ENCODE measurements at places on chromosomes 12 and 14.
A peak's percentile ranks its signal among the peaks of the same experiment; 100 is the strongest.

GRCh38 chr12:125454786-125455480 lies 389.7 kb downstream of the AACS start:
- DNase-seq: no peak

DNA sequence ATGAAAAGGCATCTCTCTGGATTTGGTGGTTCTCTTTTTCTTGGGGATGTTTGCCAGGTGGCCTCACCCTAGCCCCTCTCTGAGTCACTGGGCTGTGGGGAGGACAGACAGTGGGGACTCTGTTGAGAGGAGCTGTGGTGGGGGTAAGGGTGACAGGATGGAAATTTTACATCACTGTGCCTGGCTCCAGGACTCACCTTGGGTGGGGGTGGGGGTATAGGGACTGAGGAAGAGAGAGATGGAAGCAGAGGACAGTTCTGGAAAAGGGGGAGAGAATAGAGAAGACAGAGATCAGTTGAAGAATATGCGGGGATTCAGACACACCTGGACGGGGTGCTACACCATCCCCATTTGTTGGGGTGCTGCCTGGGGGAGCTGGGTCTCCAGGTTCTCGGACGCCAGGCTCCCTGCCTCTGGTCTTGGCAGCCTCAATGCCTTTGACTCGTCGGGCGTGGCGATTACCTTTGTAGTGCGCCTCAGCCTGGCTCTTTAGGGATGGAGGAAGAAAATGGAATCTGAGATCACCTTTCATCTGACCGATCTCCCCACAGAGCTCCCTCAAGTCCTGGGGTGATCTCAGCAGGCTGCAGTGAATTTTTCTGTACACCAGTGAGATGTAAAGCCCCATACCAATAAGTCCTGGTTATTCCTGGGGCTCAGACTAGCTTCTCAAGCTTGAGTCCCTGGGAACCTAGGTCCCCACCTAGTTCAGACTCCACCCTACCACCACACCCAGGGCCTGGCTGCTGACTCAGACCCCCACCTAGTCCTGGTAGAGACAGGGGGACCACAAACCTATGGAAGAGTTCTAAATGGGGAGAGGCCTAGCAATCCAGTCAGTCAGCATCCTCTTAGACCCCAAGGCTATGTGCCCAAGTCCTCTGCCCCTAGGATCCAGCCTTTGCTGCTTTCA lies 9.6 kb upstream of the GPR84 start:
- no peak for DNase-seq

DNA sequence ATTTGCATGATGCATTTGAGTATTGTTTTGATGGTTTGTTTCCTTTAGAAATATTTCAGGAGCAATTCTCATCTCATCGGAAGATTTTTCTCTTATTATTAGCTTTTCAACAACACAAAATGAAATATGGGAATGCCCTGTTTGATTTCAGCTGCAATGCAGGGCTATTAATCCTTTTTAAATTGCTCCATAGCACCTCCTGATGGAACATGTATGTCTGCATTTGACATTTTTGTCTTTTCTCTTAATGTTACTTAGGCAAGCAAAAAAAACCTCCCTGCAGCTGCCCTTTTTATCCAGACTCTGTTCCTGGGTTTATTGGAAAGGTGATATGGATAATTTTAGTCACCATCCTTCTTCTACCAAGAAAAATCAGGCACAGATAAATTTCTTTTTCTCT lies 895.8 kb downstream of the RPS29 start:
- DNase-seq: no peak

DNA sequence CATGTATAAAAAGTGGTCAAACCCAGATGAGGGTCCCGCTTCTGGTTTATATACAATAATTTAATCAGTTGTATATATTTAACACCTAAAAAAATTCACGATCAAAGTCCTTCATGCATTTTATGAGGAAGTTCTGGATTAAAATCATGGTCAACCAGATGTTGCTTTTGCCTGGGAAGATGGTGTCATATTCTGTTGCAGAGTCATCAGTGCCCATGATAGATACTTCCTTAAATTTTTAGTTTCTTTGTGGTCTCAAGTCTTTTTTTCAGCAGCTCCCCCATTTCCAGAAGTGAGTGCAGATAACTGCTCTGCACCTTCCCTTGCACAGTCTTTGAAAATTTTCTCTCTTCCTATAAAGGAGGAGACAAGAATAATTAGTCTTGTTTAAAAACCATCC lies 16.1 kb downstream of the ERP29 start:
- DNase-seq: no peak

DNA sequence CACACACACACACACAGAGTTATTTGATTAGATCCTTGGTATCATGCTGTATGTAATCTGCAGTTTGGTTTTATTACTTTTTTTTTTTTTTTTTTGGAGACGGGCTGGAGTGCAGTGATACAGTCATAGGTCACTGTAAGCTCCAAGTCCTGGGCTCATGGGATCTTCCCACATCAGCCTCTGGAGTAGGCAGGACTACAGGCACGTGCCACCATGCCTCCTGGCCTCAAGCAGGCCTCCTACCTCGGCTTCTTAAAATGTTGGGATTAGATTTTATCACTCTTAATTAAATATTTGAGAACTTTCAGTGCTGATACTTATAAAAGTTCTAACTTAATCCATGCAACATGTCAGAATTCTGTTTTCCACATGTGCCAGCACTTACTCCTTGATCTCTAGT lies 31.3 kb upstream of the PSEN1 start:
- no peak for DNase-seq

DNA sequence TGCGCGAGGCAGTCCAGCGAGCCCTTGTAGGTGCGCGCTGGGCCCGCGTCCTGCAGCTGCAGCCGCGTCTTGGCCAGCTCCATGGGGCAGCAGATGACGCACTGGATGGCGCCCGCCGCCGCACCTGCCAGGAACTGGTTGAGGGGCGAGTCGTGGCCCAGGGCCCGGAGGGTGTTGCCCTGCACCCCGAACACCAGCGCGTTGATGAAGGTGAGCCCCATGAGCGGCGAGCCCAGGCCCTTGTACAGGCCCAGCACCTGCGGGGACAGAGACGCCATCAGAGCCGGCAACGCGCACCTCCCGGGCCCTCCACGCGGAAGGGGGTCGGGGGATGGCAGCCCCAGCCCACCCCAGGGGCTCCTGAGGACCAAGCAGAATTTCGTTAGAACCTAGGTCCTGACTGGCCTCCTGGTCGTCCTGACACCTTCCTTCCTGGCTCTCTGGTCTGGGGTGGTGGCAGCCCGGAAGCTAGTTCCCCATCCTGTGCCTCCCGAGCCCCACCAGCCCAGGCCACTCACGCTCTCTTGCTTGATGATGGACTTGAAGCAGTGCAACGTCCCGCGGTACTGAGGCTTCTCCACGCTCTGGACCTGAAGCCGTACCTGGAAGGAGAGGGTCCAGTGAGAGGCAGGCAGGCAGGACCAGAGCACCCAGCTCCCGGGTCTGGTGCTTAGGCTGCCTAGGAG lies 13.3 kb downstream of the SLC25A29 start:
- no peak for DNase-seq

DNA sequence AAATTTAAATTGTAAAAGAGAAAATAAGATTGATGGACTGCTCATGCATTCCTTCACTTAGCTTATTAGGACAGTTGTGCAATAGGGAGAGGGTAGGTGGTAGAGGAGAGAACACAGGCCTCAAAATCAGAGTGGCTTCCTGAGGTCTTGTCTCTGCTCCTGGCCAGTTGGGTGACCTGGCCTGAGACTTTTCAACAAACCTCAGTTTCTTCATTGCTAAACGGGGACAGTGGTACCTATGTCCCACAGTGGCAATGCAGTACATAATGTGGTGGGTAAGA lies 2.6 kb downstream of the MAP3K12 start:
- no peak for DNase-seq

- DNase-seq: peak; percentile 71
Observed at GRCh38 chr14:100239211-100239839, 381 bp downstream of the YY1 start.

- no peak for DNase-seq
Observed at GRCh38 chr14:73663548-73664212, 18.9 kb downstream of the DNAL1 start.

DNA sequence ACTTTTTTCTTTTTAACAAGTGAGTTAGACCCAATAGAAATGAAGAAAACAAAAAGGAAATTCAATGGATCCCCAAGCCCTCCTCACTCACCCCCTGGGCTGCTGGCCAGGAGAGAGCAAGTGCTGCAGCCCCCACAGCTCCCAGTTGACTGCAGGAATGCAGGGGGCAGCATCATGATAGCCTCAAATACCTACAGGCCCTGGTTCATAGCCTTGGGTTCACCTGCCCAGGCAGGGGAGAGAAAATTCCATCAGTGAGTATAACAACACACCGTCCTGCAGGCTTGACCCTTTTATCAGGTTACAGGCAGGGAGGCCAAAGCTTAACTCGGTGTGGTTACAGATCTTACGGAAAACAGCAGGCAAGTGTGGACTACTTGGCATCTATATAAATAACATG lies 76.3 kb downstream of the PHLDA1 start:
- DNase-seq: no peak

GRCh38 chr14:72708708-72709475 lies 185.0 kb downstream of the DPF3 start:
- no peak for DNase-seq

Data from activated CD8-positive, alpha-beta memory T cell treated with anti-CD3 and anti-CD28 coated beads, Interleukin-2, amount 50 U/mL, for 48 hours (primary cell).